ENCODE measurements at places on chromosomes 13 and 19.

GRCh38 chr19:50906217-50906616 is 5.0 kb downstream of the KLK4 start:
- peak; percentile 93 for DNase-seq

DNA sequence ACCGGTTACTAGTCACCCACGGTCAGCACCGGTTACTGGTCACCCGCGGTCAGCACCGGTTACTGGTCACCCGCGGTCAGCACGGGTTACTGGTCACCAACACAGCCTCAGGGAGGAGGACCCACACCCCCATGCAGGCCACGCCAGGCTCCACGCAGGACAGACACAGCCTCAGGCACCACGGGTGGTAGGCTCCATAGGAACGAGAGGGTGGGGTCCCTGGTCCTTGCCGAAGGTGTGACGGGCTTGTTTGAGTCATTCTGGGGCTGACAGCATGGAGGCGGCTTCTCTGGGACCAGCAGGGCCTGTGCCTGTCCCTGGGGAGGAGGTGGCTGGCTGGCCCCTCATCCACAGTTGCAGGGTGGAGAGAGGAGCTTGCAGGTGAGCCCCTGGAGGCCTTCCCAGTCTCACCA is 122.8 kb upstream of the SOX1 start:
- no peak for DNase-seq

DNA sequence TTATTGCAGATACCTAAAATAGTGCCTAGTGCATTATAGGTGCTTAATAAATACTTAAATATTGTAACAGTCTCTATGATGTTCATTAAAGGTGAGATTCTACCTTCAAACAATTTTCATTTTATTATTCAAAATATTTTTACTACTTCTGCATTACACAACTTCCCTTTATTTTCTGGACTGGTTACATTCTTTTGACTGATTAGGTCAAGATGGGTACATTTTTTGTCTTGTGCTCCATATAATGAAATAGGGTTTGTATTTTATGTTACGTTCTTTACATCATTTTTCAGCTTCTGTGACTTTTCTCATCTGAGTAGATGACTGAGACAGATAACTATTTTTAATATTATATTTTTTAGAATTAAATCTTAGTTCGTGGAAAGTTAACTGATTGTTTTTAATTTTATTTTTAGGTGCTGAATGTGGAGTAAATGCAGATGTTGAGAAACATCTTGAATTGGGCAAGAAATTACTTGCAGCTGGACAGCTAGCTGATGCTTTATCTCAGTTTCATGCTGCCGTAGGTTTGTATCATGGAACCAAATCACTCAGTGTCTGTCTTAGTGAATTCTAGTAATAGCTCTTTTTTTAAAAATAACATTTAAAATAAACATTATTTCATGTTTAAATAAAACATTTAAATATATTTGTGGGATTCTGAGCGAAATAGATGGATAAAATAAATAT is 32.0 kb downstream of the DNAJC3 start:
- DNase-seq, result no peak

- no peak for DNase-seq
Observed at GRCh38 chr19:46845959-46846459, 4.6 kb downstream of the AP2S1 start.

GRCh38 chr19:46932346-46932745 is 71.5 kb downstream of the ARHGAP35 start:
- no peak for DNase-seq

- DNase-seq, result no peak
Observed at GRCh38 chr19:28543244-28543776, 669.6 kb downstream of the UQCRFS1 start.

GRCh38 chr19:5789886-5790558 is 941 bp downstream of the DUS3L start:
- DNase-seq, result no peak
